A549 treated with GW870086 at 1 μM for 4 hours (cell line): ENCODE measurements at places on chromosomes 7 and 10. TPM values are rescaled to one million over a fixed set of nuclear protein-coding genes. Genes with fewer than 3 reads are reported as not detected.

SOSTDC1 gene
- not detected in 5 replicates for total RNA-seq

CAMK1D gene
- total RNA-seq, result 6.1 to 7.9 TPM (median 6.9 TPM) in 5 replicates

VSTM2A gene
- not detected in 5 replicates for total RNA-seq

STOX1 gene
- 0.24 to 0.80 TPM (median 0.65 TPM) in 5 replicates for total RNA-seq

APBB1IP gene
- total RNA-seq, result 5.7 to 6.8 TPM (median 6.5 TPM) in 5 replicates

TUBAL3 gene
- 0.19 to 0.50 TPM (median 0.27 TPM) in 5 replicates for total RNA-seq

TMEM236 gene
- 0.02 to 0.05 TPM (median 0.05 TPM) in 4 of 5 replicates, not detected in the other for total RNA-seq

GPER1 gene
- total RNA-seq, result 0.72 to 1.2 TPM (median 0.79 TPM) in 5 replicates

TRPV6 gene
- not detected in 5 replicates for total RNA-seq

ELOVL3 gene
- 0.14 to 0.45 TPM (median 0.27 TPM) in 4 of 5 replicates, not detected in the other for total RNA-seq

JAKMIP3 gene
- 1.00 to 1.4 TPM (median 1.1 TPM) in 5 replicates for total RNA-seq

CALML5 gene
- total RNA-seq, result not detected in 5 replicates

OLAH gene
- total RNA-seq, result 0.39 to 0.59 TPM (median 0.43 TPM) in 5 replicates

LIPF gene
- not detected in 5 replicates for total RNA-seq

SPDYE18 gene
- 0.13 TPM in 1 of 5 replicates, not detected in the others for total RNA-seq

ENKUR gene
- total RNA-seq, result 0.12 to 0.29 TPM (median 0.21 TPM) in 5 replicates

CPA1 gene
- not detected in 5 replicates for total RNA-seq

LMOD2 gene
- total RNA-seq, result not detected in 5 replicates

PAX4 gene
- not detected in 5 replicates for total RNA-seq

AKR1D1 gene
- 0.18 to 0.23 TPM in 2 of 5 replicates, not detected in the others for total RNA-seq

KAZALD1 gene
- total RNA-seq, result 2.3 to 3.1 TPM (median 2.8 TPM) in 5 replicates

PLPP4 gene
- 0.28 to 0.42 TPM in 2 of 5 replicates, not detected in the others for total RNA-seq
